ENCODE measurements at places on chromosomes 11 and 22.

DNA sequence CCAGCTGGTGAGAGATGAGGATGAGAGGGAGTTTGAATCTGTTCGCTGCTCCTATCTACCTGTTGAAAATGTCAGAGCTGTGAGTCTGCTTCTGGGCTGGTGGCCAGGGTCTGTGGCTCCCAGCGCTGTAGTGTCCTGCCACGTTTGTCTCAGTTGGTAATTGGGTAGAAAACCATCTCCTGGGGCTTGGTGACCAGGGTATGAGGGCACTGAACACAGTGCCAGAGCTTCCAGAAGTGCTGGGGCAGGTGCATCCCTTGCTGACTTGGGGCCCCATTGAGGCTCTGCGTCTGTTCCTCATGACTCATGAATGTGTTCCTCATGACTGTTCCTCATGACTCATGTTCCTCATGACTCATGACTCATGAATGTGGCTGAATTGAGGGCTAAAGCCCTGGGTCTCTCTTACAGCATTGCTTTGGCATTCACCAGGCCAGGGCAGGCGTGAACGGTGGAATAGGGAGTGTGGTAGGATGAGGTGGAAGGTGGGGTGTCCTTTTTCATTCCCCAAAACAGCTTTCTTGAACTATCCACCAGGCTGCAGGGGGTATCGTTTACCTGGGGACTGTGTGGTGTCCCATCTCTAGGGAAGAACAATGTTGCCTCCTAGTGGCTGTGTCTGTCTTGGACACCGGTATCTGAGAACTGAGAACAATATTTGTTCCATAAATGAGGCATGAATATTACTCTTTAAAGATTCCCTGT lies 139.5 kb downstream of the COMMD9 start:
- no peaks in the 10 kb centered on the region for H3K36me3 ChIP-seq
- peak overlapping the region; percentile 62 for H3K27ac ChIP-seq
- no peaks in the 10 kb centered on the region for H3K27me3 ChIP-seq

GRCh38 chr11:100581318-100581717 lies 105.8 kb upstream of the ARHGAP42 start:
- no peaks in the 10 kb centered on the region for H3K36me3 ChIP-seq
- no peak overlapping the region for H3K27ac ChIP-seq
- peaks cover 2% of the 10 kb centered on the region for H3K4me1 ChIP-seq
- no peak overlapping the region for H3K4me3 ChIP-seq

DNA sequence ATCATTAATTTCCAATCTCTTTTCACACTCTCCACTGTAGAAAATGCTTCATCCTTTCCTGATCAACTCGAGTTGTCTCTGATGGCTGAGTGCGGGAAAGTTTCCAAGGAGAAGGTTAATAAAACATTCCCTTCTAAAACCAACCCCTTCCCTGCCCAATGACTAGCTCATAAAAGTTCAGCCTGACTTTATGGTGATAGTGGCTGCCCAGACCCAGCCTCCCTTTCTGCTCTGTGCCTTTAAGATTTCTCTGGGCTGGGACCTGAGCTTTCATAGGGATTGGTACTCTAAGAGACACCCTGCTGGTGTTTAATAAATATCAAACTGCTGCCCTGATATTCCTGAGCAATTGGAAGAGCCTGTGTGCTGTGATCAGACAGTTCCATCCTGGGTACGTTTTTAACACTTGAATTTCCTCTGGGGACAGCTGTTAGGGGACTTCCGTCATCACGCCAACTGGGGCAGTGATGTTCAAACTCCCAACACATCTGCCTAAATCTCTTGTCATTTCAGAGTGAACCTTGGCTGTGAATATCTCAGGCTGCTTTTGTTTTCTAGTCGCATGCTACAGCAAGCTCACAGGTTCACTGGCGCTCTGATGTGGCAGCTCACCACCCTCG lies 195.0 kb upstream of the KIRREL3 start:
- H3K27ac ChIP-seq, result no peak overlapping the region
- H3K36me3 ChIP-seq, result no peaks in the 10 kb centered on the region
- H3K27me3 ChIP-seq, result no peaks in the 10 kb centered on the region
- no peaks in the 10 kb centered on the region for H3K4me1 ChIP-seq

GRCh38 chr11:59261150-59261549 lies 48.4 kb upstream of the MPEG1 start:
- no peak for DNase-seq
- no peaks in the 10 kb centered on the region for H3K27me3 ChIP-seq
- no peak overlapping the region for H3K27ac ChIP-seq
- H3K36me3 ChIP-seq, result no peaks in the 10 kb centered on the region
- H3K4me1 ChIP-seq, result no peaks in the 10 kb centered on the region

DNA sequence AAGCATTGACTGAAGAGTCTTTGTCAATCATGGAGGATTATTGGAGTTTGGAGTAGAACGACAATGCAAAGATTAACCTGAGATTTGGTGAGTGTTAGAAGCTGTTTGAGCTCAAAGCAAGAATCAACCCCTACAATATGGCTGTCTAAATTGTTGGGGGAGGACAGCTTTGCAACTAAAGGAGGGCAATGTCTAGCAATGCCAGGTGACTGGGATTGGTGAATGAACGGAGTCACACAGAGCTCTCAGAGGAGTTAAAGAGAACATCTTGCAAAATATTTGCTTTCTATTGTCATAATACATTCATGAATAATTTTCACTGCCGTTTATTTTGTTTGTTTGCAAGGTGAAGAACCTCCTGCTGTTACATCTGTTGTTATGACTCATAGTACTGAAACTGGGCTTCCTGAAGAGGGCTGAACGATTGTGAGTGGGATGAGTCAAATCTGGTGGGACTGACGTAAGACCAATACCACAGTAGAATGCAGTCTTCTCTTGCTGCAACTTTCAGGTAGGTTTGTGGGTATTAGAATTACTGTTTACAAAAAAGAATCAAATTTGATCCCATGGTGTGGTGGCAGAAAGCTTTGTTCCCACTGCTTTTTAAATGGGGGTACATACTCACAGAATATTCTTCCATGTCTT lies 281.9 kb downstream of the CADM1 start:
- no peak overlapping the region for H3K4me3 ChIP-seq
- no peak overlapping the region for H3K27ac ChIP-seq
- H3K4me1 ChIP-seq, result no peaks in the 10 kb centered on the region
- H3K27me3 ChIP-seq, result no peaks in the 10 kb centered on the region
- no peaks in the 10 kb centered on the region for H3K36me3 ChIP-seq

GRCh38 chr11:7639643-7640025 lies 33.7 kb downstream of the CYB5R2 start:
- no peaks in the 10 kb centered on the region for H3K27me3 ChIP-seq
- no peaks in the 10 kb centered on the region for H3K36me3 ChIP-seq
- no peak overlapping the region for H3K4me3 ChIP-seq
- H3K4me1 ChIP-seq, result peaks cover 4% of the 10 kb centered on the region
